ENCODE measurements at places on chromosomes 1 and 21.

DNA sequence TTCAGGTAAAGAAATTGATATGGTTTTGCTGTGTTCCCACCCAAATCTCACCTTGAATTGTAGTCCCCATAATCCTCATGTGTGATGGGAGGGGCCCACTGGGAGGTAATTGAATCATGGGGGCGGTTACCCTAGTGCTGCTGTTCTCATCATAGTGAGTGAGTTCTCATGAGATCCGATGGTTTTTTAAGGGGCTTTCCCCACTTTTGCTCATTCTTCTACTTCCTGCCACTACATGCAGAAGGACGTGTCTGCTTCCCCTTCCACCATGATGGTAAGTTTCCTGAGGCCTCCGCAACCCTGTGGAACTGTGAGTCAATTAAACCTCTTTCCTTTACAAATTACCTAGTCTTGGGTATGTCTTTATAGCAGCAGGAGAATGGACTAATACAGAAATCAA lies 69.3 kb downstream of the MIS18A start:
- DNase-seq = no peak

GRCh38 chr1:1083416-1084371 lies 9.6 kb upstream of the RNF223 start:
- DNase-seq = no peak

- no peak for DNase-seq
These were observed 22.9 kb downstream of the TSHB start for GRCh38 chr1:115052454-115053083.

GRCh38 chr1:225863167-225863566 lies 19.0 kb downstream of the TMEM63A start:
- DNase-seq = no peak

DNA sequence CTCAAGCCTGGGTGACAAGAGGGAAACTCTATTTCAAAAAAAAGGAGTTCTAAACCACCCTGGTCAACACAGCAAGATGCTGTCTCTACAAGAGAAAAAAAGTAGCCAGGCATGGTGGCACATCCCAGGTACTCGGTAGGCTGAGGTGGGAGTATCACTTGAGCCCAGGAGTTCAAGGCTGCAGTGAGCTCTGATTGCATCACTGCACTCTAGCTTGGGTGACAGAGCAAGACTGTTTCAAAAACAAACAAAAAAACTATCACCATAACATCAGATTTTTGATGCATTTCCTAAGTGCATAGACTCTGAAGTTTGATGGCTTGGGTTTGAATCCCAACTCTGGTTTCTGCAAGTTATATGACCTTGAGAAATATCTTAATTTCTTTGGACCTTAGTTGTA lies 9.6 kb downstream of the ELOA start:
- DNase-seq = no peak

GRCh38 chr1:25933479-25934365 lies 27.5 kb upstream of the STMN1 start:
- no peak for DNase-seq

- DNase-seq = no peak
These were observed 144.1 kb upstream of the TNR start for GRCh38 chr1:175887521-175887920.

DNA sequence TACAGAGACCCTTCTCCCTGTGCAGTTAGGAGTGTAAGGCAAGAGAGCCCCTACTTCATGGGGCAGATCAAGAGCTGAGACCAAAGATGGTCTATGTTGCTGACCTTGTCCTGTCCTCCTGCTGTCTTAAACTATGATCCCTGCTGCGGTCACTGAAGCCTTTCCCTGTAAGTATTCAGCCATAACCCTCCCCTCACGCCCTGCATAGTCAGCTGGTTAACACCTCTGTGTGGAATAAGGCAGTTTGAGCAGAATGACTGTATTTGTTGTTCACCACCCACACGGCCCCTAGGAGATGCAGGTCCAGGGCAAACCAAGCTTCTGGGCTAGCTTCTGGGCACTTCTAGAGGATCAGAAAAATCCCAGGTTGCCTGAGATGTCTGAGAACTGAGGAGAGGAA lies 356 bp downstream of the TSPAN1 start:
- DNase-seq = no peak

DNA sequence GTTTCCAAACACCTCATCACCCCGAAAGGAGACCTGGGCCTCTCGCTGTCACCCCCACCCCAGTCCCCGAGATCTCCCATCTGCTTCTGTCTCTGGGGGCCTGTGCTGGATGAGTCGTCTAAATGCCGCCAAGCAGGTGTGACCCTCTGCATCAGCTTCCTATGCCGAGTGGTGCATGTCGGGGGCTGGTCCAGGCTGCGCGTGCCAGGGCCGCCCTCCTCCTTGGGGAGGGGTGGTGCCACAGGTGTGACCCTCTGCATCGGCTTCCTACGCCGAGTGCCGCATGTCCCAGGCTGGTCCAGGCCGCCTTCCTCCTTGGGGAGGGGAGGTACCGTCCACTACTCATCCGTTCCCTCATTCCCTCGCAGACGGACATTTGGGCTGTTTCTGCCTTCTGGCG lies 115.7 kb downstream of the PRDM16 start:
- DNase-seq = no peak

- DNase-seq = no peak
These were observed 8.3 kb downstream of the RASAL2 start for GRCh38 chr1:178102218-178102617.

DNA sequence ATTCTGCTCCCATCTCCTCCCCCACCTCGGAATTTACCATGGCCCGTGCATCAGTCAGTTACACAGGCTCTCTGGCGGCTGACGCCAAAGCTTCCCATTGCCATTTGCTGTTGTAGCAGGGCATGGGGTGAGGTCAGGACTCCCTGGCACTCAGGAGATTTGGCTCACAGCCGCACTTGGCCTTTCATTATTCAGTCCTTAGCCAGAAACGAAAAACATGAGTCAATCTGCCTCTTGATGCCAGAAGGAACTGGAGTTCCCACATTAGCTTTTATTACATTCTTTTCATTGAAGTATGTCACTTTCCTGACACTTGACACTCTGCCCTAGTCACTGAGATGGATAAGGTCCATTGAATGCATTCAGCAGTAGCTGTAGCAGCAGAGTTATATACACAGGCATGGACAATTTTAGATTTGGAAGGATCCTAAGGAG lies 260.6 kb downstream of the CACNA1E start:
- DNase-seq = no peak

DNA sequence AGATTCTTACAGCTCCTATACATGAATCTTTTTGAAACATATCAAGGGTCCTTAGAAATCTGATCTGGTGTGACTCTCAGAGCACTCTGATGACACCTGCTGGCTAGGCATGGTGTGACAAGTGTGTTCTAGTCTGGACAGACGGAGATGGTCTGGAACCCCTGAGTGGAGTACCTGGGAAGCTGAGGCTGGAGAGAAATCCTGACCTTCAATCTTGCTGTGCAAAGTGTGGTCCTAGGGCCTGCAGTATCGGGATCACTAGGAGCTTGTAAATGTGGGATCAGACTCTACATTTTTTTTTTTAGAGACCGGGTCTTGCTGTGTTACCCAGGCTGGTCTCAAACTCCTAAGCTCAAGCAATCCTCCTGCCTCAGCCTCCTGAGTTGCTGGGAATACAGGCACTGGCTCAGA lies 78.6 kb upstream of the SOD1 start:
- DNase-seq = peak; percentile 58

- no peak for DNase-seq
These were observed 115.3 kb downstream of the AJAP1 start for GRCh38 chr1:4769516-4770280.

GRCh38 chr1:47707503-47707902 lies 269.7 kb downstream of the FOXD2 start:
- DNase-seq = no peak

- no peak for DNase-seq
These were observed 18.8 kb downstream of the PGBD5 start for GRCh38 chr1:230407351-230407750.

DNA sequence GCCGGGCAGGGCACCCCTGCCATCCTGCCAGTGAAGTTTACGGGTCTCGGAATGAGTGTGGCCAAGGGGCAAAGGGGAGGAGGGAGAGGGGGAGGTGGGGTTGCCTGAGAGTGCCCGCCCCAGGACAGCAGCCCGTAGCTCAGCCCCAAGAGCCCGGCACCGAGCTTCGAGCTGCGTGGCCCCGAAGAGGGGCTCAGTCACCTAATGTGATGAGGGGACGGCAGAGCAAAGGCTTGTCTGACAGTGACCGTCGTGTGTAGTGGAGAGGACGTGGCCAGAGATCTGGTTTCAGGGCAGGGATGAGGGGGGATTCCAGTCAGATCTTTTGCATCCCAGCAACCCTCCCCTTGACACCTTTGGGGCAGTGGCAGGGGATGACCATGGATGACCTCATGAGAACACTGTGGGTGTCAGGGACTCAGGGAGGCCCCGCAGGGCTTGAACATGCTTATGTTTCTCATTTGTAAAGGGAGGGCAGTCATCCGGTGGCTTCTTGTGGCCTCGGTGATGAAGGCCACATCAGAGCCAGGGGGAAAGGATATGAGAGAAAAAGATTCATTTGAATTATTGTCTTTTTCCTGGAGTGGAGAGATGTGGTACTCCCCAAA lies 1.1 kb upstream of the TRPM2 start:
- no peak for DNase-seq

GRCh38 chr1:178969226-178969987 lies 56.3 kb upstream of the FAM20B start:
- DNase-seq = no peak

- no peak for DNase-seq
These were observed 446.8 kb downstream of the NUF2 start for GRCh38 chr1:163768576-163768975.

- no peak for DNase-seq
These were observed 41.8 kb downstream of the NTPCR start for GRCh38 chr1:232992227-232992626.

- DNase-seq = no peak
These were observed 11.5 kb downstream of the ABCA4 start for GRCh38 chr1:94109478-94109877.

GRCh38 chr1:218671573-218671972 lies 326.4 kb downstream of the TGFB2 start:
- no peak for DNase-seq

GRCh38 chr1:93904228-93904627 lies 5.0 kb downstream of the GCLM start:
- DNase-seq = no peak

DNA sequence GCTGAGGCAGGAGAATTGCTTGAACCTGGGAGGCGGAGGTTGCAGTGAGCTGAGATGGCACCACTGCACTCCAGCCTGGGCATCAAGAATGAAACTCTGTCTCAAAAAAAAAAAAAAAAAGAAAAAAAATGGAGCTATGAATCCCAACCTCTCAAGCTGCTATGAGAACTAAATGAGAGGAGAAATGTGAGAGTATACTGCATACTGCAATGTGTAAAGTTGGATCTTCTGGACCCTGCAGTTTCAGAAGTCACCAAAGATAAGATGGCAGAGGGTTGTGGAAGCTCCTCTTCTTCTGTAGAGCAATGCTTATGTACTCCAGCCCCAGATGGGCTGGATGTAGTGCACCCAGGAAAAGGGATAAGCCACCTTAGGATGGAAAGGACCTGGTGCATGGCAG lies 55.6 kb downstream of the PLXNA2 start:
- no peak for DNase-seq

GRCh38 chr1:118396829-118397495 lies 211.9 kb upstream of the SPAG17 start:
- no peak for DNase-seq

GRCh38 chr1:161076410-161076809 lies 6.7 kb upstream of the ARHGAP30 start:
- no peak for DNase-seq

- DNase-seq = no peak
These were observed 236.8 kb upstream of the FMN2 start for GRCh38 chr1:239854922-239855321.

GRCh38 chr1:244163861-244164510 lies 112.9 kb downstream of the ZBTB18 start:
- no peak for DNase-seq

DNA sequence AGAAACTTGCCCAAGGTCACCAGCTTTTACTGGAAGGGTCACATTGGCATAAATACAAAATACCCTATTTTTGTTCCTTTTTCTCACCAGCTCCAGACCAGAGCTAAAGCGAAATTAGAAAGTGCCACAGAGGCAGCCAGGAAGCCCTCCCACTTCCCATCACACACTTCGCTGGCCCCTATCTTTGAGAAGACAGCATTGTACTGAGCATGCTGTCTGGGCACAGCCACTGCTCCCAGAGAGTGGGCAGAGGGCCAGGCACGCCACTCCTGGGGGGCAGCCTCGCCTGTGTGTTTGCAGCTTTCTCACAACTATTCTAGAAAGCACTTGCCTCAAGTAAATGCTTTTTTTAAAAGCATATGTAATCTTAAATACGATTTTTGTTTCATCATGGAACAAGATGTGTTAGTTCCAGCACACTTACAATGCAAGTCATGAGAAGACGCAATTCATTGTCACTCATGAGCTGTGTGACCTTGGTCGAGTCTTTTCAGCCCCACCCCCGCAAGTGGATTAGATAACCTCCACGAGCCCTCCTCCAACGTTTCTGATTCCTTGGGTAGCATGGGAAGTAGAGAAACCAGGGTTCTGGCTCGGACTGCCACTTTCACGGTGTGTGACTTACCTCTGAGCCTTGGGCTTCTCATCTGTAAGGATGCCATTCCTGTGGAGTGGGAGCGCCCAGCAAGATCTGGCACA lies 25.7 kb upstream of the EPHA8 start:
- DNase-seq = no peak

- no peak for DNase-seq
These were observed 7.0 kb downstream of the FOXD2 start for GRCh38 chr1:47444562-47445465.

DNA sequence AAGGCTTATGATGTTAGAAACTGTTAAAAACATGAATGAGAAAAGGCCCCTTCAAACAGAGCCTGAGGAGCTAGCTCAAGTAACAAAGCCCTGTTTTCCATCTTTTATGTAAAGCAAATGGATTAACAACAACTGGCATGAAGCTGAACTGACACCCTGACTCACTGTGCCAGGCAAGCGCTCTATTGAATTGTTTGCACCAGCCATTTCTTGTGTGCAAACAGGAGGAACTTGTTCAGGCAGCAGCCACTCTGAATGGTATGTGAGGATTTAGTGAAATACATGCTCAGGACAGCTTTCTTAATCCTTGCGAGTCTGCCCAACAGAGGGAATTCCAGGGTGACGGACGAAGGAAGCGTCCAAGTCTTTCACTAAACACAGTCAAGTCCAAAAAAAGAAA lies 291.1 kb upstream of the ADGRL2 start:
- DNase-seq = no peak

- DNase-seq = no peak
These were observed 7.9 kb upstream of the AMPD1 start for GRCh38 chr1:114703242-114703641.

DNA sequence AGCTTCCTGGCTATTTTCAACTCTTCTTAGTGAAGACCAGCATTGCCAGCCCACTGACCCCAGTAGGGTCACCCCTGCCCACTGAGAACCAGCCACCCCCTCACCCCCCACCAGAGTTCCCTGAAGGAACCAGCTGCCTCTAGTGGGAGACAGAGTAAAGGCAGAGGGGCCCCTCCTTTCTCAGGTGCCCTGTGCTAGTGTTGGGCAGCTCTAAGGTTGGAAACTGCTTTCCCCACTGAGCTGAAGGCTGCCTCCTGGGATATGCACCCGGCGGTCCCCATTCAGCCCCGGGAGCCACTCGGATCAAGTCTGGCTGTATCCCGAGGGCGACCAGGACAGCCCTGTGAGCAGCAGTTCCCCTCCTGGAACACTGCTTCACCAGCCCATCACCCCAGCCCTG lies 111.0 kb downstream of the PGBD5 start:
- DNase-seq = no peak

Data from hypothalamus (tissue), 51 donors.